NCI-H82 (cell line): ENCODE measurements at places on chromosomes 11 and 22.

- DNase-seq, result peak; percentile 78
Measured at GRCh38 chr11:70755410-70756158, 357.3 kb downstream of the CTTN start.

DNA sequence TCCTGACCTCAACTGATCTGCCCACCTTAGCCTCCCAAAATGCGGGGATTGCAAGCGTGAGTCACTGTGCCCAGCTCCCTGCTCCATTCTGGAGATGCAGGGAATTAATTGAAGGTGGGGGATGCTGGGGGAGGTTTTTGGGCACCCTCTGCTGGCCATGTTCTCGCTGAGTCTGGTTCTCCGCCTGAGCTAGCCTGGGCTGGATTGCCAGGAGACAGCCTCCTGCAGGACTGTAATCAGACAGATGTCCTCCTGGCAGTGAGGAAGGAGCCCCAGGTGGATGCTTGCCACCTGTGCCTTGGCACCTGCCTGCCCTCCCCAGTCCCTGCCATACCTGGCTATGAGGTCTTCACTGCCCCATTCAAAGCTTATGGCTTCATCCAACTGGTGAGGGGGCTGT, 5.4 kb downstream of the MTFP1 start:
- DNase-seq, result peak; percentile 22

GRCh38 chr11:117128289-117128688, 15.8 kb upstream of the PAFAH1B2 start:
- no peak for DNase-seq

GRCh38 chr22:49018601-49019000, 809.1 kb downstream of the BRD1 start:
- DNase-seq, result no peak

- no peak for DNase-seq
Measured at GRCh38 chr22:20101638-20102037, 14.3 kb upstream of the RANBP1 start.

DNA sequence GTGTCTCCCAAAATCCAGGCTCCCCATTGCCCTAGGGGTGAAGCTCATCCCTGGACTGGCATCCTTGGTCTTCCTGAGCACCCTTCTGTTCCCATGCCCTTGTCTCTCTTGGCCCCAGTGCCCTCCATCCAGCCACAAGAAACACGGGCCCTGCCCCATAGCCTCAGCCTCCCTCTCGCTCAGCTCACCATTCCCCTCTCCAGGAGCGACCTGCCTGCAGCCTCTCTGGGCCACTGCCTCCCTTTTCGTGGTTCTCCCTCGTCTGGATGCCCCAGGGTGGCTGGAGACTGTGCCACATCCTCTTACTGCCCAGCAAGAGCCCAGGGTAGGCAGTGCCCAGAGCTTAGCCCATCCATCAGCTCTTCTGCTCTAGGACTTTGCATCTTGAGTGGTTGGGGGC, 532.1 kb downstream of the TBC1D22A start:
- DNase-seq, result no peak

GRCh38 chr11:75872887-75873416, 57.9 kb downstream of the UVRAG start:
- no peak for DNase-seq

GRCh38 chr11:12272821-12273617, 104.4 kb upstream of the PARVA start:
- no peak for DNase-seq

DNA sequence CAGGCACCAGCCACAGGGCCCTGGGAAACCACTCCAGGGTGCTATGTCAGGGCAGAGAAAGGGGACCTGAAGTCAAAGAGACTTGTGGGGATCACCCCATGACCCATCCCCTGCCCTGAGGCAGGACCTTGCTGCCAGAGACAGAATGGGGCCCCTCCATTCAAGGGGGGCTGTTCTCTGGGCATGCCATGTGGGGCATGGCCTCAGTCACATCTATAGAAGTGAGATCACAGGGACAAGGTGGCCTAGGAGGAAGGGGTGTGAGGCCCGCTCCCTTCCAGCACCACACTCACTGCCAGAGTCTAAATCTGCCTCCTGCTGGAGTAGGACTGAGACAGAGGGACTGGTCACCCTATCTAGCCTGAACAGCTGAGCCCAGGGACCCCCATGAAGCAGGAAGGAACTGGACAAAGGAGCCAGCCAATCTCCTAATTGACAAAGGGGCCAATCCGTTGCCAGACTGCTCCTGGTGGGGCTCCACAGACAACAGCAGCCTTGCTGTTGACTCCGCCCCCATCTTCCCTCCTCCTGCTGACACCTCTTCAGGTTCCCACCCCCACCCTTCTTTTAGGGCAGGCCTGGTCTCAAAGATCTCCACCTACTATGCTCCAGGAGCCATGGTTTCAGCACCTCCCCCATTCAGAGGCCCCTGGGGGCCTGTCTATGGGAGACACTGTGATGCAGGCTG, 26.0 kb downstream of the NEAT1 start:
- peak; percentile 33 for DNase-seq

- DNase-seq, result no peak
Measured at GRCh38 chr11:119218141-119218878, 12.2 kb downstream of the CBL start.

- DNase-seq, result no peak
Measured at GRCh38 chr11:67636962-67637361, 2.6 kb downstream of the TBX10 start.

- no peak for DNase-seq
Measured at GRCh38 chr22:42229455-42230149, 40.9 kb downstream of the TCF20 start.

DNA sequence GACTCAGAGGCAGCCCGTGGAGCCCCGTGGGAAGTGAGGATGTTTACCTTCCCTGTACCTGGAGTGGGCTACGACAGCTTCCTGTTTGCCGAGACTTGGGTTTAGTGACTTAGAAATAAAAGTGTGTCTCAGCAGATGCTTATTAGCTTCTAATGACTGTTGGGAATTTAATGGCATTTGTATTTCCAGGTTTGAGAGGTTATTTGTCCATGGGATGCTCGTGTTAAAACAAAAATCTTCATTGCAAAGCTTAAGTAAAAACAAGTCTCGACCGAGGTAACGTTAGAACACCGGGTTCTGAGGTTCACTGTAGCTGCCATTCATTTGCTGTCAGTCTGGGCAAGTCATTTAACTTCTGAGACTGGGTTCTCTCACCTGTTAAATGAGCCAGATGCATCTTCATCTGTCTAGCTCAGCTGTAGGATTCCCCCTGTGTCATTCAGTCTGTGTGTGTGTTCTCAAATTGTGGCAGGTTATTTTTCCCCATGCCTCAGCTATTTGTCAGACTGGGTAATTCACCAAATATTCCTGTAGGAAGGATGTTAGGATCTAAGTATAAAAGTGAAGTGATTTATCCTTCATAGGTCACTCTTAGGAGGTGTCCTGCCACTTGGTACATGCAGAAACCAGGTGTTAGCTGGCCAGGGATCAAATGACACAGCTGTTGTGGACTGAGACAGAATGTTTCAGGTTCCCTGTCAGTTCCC, 791 bp downstream of the EI24 start:
- peak; percentile 13 for DNase-seq

- peak; percentile 40 for DNase-seq
Measured at GRCh38 chr11:116194156-116194904, 578.5 kb downstream of the BUD13 start.

- no peak for DNase-seq
Measured at GRCh38 chr11:131759140-131759539, 388.7 kb downstream of the NTM start.

- DNase-seq, result no peak
Measured at GRCh38 chr11:82969811-82970210, 68.3 kb downstream of the DDIAS start.

DNA sequence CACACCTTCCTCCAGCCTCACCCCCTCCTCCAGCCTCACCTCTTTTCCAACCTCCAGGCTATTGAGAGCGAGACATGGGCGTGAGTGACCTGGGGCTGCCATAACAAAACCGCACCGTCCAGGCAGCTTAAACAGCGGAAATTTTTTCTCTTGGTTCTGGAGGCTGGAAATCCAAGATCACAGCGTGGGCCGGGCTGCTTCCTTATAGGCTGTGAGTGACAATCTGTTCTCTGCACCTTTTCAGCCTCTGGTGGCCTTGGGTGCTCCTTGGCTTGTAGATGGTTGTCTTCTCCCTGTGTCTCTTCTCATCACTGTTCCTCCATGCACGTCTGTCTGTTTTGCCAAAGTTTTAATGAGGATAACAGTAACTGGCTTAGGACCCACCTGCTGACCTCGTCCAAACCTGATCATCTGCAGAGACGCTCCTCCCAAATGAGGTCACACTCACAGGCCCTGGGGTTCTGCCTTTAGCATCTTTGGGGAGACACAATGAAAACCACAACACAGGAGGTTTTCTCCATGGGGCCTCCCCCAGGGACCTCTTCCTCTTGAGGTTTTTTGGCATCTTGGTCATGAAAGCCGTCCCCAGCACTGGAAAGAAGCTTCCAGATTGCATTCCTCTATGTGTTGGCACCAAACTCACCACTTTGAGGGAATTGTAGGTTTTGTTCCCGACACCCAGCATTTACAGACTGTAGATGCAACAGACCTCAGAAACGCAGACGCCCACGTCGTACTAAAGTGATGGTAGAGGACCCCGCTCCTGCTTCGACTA, 878.1 kb downstream of the BRD1 start:
- DNase-seq, result no peak

DNA sequence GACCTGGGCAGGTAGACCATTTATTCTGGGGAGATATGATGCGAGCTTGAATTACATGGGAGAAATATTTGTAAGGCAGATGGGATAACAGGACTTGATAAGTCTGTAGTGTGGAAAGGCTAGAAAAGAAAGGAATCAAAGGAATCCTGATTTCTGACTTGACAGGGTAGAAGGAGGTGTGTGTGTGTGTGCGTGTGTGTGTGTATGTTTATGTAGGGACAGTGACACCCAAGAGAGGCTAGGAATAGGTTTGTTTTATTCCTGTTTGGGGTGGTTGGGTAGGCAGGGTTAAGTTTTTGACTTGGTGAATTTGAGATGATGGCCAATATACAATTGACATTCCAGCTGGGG, 390 bp upstream of the HTATIP2 start:
- DNase-seq, result no peak

GRCh38 chr11:7964261-7964660, 986 bp downstream of the NLRP10 start:
- no peak for DNase-seq

GRCh38 chr22:19149047-19149883, 827 bp downstream of the GSC2 start:
- peak; percentile 31 for DNase-seq

DNA sequence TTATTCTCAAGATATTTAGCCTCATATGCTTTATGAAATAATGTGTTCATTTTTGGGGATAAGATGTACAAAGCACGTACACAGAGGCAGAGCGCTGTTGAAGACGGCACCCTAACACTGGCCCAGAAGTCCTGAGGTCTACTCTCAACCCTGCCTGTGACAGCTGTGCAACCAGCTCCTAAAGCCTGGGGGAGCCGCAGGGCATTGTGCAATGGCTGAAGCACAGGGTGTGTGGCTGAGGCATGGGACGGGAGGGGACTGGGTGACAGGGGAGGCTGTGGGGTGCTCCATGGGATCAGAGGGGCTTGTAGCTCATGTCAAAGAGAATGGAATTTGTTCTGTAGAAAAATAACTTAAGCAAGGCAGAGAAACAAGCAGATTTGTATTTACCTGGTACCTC, 27.7 kb downstream of the FAM227A start:
- DNase-seq, result no peak

GRCh38 chr22:19745155-19746101, 15.2 kb upstream of the TBX1 start:
- no peak for DNase-seq

DNA sequence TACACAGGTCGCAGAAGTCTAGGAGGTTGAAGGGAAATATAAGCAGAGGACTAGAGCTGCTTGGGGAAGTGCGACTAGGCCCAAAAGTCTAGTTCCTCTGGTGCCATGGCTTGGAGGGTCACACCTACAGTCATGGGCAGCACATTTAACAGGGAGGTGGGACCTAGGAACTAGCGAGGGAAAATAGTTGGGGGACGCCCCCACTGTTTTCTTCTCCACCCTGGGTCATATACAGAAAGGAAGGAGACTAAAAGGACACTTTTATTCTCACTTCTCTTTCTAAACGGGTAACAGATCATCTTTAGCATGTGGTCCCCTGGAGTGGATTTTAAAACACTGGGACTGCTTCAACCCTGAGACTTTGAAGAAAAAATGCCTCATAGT, 16.6 kb downstream of the APIP start:
- DNase-seq, result no peak

DNA sequence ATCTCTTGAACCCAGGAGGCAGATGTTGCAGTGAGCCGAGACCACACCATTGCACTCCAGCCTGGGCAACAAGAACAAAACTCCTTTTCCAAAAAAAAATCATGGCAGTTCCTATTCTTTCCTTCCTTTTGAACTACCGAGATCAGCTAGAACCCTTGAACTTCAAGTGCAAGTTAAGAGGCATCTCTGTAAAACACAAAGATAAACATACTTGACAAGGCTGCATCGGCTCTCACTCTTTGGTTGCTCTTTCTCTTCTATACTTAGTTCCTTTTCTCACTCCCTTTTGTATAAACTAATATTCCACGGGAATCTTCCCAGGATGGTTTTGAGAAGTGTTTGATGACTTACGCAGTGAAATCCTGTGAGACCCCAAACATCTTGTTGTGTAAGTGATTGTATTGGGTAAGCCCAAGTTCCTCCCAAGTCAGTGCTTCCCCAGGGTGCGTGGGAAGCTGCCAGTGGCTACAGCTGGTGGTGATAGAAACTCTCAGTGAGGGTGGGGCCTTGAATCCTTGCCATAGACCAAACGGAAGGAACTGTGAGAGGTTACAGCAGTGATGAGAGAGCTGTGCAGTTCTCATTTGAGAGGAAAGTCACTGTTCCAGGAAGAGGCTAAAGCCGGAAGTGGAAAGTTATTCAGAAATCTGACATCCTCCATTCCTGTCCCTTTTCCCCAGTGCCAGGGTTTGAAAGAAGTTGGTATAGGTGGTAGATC, 24.1 kb upstream of the CDC42EP2 start:
- no peak for DNase-seq

DNA sequence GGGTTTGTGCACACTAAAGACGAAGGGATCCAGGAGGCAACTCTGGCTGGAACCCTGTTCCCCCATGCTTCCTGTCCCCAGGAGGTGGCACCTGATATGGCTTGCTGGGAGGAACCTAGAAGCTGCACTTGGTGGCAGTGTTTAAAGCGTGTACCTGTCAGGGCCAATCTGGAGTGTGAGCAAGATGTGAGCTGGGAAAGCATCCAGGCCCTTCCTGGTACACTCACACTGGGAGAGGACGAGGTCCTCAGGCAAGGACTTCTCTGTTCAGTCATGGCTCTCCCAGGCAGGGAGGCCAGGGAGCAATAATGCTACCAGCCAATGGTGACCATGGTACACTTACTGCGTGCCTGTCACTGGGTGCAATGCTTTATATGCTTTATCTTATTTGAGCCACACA, 130.7 kb upstream of the NECTIN1 start:
- DNase-seq, result no peak

- DNase-seq, result no peak
Measured at GRCh38 chr11:121613724-121614123, 161.0 kb upstream of the SORL1-AS1 start.

- no peak for DNase-seq
Measured at GRCh38 chr22:25987948-25988347, 181.3 kb upstream of the SEZ6L start.
